ENCODE measurements at places on chromosomes 6 and 20. TPM values are rescaled to one million over a fixed set of nuclear protein-coding genes. Genes with fewer than 3 reads are reported as not detected.

The MAFB gene
- total RNA-seq, result 1.3 TPM

The CD93 gene
- 413 TPM for total RNA-seq

The DEFB124 gene
- not detected for total RNA-seq

The MUCL3 gene
- not detected for total RNA-seq

Data from endothelial cell of umbilical vein (primary cell).